CD8-positive, alpha-beta memory T cell (primary cell): ENCODE measurements at places on chromosomes 12 and 14.

DNA sequence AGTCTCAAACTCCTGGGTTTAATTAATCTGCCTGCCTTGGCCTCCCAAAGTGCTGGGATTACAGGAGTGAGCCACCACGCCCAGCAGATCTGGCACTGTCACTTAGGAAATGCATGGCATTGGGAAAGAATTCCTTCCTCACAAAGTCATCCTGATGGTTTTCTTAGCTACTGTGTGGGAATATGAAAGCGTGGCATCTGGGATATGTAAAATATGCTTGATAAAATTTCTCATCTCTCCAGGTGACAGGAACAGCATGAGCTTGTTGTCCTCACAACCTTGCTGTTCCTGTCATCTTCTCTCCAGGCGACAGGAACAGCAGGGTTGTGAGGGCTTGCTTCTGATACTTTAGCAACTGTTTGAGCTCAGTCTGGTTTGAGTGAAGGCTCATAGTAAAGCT is 16.1 kb upstream of the AICDA start:
- no peak for DNase-seq

DNA sequence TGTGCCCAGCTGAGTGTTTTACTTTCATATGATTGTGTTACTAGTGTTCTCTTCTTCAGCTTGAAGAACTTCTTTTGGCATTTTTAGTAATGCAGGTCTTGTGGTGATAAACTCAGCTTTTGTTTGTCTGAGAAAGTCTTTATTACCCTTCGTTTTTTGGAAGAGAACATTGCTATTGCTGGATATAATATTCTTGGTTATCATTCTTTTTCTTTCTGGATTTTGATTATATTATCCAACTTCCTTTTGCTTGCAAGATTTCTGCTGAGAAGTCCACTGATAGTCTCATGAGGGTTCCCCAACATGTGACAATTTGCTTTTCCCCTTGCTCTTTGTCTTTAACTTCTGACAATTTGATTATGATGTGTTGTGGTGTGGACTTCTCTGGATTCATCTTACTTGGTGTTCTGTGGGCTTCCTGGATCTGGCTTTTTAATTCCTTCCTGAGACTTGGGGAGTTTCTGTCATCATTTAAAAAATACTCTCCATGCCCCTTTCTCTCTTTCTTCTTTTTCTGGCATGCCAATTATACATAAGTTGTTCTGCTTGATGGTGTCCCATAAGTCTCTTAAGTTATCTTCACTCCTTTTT is 416.8 kb downstream of the CCDC91 start:
- DNase-seq, result no peak

GRCh38 chr14:92173668-92174067 is 51.9 kb downstream of the CPSF2 start:
- no peak for DNase-seq

GRCh38 chr14:54202288-54202687 is 194.5 kb upstream of the CDKN3 start:
- DNase-seq, result no peak

- DNase-seq, result peak; percentile 57
Observed at GRCh38 chr12:76586764-76587395, 27.3 kb upstream of the OSBPL8 start.

DNA sequence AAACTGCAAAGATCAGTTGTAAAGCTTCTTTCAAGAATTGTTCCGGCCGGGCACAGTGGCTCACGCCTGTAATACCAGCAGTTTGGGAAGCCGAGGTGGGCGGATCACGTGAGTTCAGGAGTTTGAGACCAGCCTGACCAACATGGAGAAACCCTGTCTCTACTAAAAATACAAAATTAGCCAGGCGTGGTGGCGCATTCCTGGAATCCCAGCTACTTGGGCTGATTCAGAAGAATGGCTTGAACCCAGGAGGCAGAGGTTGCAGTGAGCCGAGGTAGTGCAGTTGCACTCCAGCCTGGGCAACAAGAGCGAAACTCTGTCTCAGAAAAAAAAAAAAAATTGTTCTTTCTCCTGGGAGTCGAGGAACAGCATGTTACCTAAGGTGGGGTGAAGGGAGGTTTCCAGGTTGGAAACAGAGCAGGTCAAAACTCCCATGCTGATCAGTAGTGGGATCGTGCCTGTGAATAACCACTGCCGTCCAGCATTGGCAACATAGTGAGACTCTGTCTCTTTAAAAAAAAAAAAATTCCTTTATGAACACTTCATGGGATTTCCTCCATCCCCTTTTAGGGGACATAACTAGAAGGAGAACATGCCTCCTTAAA is 13.9 kb downstream of the FBXO34 start:
- no peak for DNase-seq

- DNase-seq, result no peak
Observed at GRCh38 chr14:60133487-60133886, 31.7 kb downstream of the DHRS7 start.

DNA sequence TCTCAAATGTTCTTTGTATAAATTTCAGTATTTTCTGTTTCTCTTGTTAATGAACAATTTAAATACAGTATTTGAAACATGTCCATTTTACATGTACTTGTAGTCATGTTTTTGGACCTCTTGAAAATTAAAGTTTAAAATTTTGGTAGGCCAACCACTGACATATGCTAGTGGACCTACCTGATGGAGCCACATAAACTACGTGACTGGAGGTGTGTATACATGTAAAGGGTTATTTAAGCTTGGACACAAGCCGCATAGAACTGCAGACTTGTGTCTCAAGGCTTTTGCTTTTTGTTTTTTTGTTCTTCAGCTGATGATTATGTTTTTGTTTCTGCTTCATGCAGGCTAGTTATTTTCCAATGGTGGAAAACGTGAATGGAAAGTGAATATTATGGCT is 568.5 kb upstream of the MDGA2 start:
- no peak for DNase-seq

DNA sequence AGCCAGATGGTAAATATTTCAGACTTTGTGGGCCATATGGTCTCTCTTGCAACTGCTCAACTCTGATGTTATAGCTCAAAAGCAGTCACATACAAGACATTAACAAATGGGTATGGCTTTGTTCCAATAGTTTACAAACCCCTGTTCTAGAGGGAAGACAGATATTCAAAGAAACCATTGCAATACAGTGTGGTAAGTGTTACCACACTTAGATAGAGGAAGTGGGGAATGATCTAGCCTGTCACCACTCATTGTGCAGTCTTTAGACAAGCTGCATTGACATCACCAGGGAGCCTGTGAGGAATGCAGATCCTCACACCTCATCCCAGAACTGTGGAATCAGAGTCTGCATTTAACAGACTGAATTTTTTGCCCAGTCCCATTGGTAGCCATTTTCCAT is 80.0 kb upstream of the RGS6 start:
- no peak for DNase-seq

- no peak for DNase-seq
Observed at GRCh38 chr14:67468378-67468730, 20.2 kb downstream of the TMEM229B start.

DNA sequence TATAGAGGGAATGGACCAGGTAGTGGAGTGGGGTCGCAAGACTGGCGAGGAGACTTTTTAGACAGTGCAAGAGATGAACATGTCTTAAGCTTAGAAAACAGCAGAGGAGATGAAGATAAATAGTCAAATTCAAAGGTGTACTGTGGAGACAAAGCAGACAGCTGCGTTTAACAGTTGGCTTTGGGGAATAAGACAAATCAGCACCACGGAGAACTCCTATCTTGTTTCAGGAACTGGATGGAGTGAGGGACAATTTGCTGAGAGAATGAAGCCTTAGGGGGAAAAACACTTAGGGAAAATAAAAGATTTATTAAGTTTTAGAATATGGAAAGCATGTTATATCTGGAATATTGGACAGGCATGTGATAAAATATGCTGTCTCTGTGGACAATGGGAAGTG is 458.8 kb downstream of the GLT1D1 start:
- no peak for DNase-seq

DNA sequence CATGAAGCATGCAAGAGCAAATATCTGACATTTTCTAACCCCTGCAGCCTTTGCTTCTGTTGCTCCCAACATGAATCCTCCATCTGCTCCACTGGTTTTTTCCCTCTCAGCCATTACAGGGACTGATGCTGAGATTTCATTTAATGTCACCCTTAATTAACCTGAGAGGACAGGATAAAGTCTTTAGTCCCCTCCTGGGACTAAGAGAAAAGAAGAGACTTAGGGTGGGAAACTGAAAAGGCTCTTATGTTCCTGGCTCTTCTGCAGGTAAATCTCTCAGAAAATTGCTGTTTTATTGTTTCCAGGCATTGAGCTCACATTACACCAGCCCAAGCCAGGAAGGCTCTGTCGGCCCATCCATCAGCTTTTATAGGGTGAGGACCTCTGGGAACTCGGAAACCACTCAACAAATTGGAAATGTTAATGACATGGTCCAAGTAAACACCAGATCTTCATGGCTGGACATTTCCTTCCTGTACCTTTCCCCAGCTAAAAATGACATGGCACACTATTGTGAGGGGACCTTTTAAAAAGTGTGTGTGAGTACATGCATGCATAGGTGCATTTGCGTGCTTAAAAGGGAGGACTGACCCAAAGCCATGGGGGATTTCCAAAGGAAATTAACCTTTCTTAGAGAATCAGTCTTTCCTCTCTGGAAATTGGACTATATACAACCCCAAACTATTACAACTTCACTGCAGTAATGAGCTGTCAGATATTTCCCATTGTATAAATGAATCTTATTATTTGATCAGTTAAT is 408.1 kb upstream of the TMTC1 start:
- no peak for DNase-seq

- DNase-seq, result no peak
Observed at GRCh38 chr14:24351517-24351916, 11.7 kb upstream of the RIPK3 start.

- DNase-seq, result no peak
Observed at GRCh38 chr12:83106873-83107272, 420.2 kb downstream of the TMTC2 start.

DNA sequence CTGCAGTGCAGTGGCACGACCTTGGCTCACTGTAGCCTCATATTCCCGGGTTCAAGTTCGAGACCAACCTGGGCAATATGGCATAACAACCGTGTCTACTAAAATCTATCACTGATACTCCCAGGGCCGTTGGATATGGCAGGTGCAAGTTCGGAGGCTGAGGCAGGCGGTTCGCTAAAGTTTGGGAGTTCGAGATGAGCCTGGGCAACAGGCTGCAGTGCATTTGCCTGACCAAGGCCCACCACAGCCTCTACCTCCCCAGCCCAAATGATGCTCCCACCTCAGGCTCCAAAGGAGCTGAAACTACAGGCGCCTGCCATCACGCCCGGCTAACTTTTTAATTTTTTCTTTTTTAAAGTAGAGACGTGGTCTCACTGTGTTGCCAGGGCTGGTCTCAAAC is 177.1 kb upstream of the ALG10B start:
- DNase-seq, result no peak

GRCh38 chr14:53462931-53463778 is 310.0 kb upstream of the DDHD1 start:
- no peak for DNase-seq
